Activated T-helper 1 cell treated with Interleukin-2 at 50 U/mL for 16 hours (primary cell): ENCODE measurements at places on chromosomes 7 and 10.

GRCh38 chr10:114077347-114077746 is 33.7 kb downstream of the ADRB1 start:
- no peak for DNase-seq

DNA sequence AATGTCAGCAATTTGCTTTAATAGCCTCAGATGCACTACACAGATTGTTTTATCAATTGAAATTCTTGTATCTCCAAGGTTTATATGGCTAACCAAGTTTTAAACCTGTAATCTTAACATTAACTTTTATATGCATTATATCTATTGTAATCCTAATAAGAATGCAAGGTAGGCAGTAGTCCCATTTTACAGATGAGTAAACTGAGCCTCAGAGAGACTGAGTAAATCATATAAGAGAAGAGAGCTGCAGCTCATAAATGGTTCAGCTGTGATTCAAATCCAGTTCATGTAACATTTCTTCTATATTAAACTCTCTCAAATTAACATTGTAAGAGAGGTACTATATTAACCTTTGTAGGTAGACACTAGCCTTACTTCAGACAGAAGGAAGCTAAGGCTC is 44.0 kb downstream of the MALSU1 start:
- DNase-seq: no peak

- no peak for DNase-seq
These were observed 199.2 kb upstream of the KIAA1217 start for GRCh38 chr10:24009736-24010135.

DNA sequence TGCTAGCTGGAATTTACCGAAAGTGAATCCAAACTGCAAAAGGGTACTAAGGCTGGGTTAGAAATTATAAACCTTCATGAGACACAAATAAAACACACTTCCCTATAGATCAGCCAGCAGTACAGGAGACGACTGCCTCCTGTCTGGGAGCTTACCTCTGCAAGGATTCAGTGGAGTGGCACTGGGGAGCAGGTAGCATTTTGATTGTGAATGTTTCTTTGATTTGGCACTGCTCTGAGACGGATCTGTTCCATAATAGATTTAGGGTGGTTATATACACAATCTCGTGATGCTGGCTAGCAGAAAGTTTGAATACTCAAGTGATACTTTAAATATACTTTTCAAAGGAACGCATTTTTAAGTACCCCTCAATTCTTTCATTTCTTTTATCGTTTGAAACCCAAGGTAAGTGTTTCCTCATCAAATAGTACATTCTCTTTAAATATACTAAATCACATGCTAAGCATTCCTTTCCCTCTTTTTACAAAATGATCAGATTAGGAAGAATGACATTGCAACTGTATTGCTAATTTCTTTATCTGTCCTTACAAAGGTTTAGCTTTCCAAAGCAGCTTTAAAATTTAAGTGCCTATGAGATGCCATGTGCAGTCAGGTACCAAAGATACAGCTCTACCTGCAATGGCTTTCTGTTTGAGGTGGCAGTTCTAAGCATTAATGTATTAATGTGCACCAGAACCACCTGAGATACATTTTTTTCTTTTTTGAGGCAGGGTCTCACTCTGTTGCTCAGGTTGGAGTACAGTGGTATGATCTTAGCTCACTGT is 20.6 kb upstream of the CHCHD3 start:
- DNase-seq: no peak

GRCh38 chr10:97053276-97053675 is 132.5 kb downstream of the SLIT1 start:
- DNase-seq: no peak
